Ammon's horn (tissue), 1 donor: ENCODE measurements at places on chromosomes 5 and 9.

DNA sequence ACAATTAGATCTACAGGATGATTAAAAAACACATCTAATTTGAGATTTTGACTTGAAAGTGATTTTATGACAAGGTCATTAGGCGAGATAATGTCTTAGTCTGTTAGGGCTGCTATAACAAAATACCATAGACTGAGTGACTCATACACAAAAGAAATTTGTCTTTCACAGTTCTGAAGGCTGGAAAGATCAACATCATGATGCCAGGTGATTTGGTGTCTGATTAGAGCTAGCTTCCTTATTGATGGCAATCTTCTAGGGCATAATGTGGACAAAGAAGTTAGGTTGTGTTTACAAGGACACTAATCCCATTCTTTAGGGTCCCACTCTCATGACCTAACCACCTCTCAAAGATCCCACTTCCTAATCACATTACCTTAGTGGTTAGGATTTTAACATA lies 256.7 kb downstream of the TUSC1 start:
- no peak for DNase-seq

- DNase-seq, result no peak
Measured at GRCh38 chr5:41797662-41798061, 72.6 kb downstream of the OXCT1 start.

- DNase-seq, result no peak
Measured at GRCh38 chr9:78997296-78997695, 574.5 kb upstream of the TLE4 start.

DNA sequence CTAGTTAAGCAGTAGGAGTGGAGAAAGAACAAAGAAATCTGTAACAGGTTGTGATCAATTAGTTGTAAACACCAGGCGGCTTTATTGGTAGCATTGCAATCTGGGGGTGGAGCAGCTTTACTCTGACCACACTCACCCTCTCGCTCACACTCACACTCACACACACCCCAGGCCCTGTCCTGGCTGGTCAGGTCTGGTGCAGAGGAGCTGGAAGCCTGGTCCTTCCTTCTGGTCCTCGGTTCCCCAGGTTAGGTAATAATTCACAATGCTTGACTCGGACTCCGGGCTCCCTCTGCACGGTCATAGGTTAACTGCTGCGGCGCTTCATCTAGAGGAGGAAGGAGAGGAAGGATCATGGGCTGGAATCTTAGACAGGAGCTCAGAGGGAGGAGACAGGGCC lies 1.6 kb downstream of the CCL19 start:
- no peak for DNase-seq

DNA sequence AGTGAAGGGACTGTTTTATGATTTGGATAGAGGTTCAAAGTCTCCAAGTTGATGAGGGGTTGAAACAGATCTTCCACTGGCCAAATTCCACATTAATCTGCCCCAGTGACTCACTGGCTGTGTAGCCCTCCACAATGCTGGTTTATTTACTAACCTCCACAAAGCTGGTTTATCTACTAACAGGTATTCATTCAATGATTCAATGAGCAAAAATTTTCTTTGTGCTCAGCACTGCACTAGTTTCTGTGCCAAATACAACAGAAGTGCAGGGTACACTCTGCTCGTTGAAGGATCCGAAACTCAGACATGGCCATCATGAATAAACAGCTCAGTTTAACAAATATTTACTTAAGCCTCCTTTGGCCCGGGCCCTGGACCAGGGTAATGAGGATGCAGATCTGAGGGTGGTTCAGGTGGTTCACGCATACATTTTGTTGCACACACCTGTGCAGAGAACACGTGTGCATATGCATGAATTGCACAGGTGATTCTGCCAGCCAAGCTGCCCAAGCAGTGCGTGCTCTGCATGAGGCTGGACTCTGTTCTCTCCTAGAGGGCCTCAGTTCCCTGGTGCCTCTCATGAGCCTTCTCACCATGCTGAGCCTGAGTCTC lies 71.0 kb downstream of the SH3PXD2B start:
- DNase-seq, result no peak

GRCh38 chr5:168552146-168552545 lies 23.0 kb downstream of the FBLL1 start:
- DNase-seq, result peak; percentile 11

- DNase-seq, result no peak
Measured at GRCh38 chr5:93257616-93258015, 323.4 kb downstream of the NR2F1-AS1 start.

GRCh38 chr9:103757062-103757461 lies 337.0 kb upstream of the SMC2 start:
- DNase-seq, result no peak

GRCh38 chr5:169280286-169280685 lies 20.7 kb downstream of the SLIT3 start:
- peak; percentile 73 for DNase-seq

DNA sequence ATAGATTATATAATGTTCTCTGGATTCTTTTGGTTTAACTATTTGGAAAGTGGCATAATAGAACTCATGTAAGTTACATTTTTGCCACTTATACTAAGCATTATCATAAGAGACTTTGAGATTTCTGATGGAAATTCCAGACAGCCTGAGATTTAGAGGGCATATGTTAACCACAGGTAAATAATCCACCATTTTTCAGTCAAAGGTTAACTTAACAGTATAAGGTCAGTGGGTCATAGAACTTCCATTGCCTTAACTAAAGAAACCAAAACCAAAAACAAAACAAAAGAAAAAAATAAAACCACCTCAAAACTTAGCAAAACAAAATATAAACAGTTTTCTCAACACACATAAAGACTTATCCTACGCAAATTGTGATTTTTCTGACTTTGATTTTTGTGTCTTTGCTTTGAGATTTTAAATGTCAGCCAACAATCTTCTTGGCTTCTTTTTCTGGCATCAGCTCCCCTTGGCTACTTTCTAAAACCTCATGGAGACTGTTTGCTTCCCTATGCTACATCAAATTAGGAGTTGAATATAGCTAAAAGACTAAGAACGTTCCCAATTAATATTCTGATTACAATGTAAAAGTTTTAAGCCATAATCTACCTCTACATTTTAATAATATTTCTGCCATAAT lies 430.1 kb upstream of the DAB2 start:
- DNase-seq, result no peak

- DNase-seq, result no peak
Measured at GRCh38 chr5:17120209-17120608, 97.2 kb upstream of the BASP1 start.

DNA sequence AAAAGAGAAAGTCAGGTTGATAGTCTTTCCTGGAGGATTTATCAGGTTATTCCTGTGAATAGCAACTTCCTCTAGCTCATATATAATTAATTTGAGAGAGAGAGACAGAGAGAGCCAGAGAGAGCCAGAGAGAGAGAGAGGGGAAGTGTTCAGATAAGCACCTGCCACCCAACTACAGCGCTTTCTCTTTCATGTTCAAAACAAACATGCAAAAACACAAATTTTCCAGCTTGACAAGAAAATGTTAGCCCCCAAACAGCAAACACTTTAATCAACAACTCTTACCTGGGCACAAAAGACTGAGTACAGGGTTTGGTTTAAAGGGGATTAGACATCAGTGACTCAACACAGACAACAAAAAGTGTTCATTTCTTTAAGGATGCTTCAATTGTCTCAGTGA lies 61.7 kb upstream of the PLPP6 start:
- no peak for DNase-seq

- DNase-seq, result peak; percentile 8
Measured at GRCh38 chr5:42993516-42994245, 46.4 kb downstream of the ANXA2R start.

GRCh38 chr5:112534611-112535255 lies 115.7 kb upstream of the EPB41L4A start:
- no peak for DNase-seq

GRCh38 chr5:37723162-37723961 lies 116.5 kb downstream of the GDNF start:
- peak; percentile 28 for DNase-seq

- no peak for DNase-seq
Measured at GRCh38 chr9:89449261-89449671, 48.6 kb downstream of the SEMA4D start.

DNA sequence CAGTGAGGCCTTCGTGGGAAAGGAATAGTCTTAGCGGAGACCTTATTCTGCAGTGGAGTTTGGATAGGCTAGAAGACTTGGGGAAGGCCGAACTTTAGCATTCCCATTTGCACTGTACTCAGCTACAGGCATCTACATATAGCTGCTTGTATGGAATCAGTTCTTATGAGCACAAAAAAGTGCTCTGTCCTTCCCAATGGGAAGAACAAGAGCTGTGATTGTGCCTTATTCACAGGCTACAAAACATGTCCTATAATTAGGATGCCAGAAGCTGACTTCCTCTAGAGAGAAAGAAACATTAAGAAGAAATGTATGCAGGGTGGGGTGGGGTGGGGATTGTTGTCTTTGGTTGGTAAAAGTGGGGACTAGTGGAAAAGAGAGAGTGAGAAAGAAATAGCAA lies 154.7 kb downstream of the ATP10B start:
- peak; percentile 48 for DNase-seq

DNA sequence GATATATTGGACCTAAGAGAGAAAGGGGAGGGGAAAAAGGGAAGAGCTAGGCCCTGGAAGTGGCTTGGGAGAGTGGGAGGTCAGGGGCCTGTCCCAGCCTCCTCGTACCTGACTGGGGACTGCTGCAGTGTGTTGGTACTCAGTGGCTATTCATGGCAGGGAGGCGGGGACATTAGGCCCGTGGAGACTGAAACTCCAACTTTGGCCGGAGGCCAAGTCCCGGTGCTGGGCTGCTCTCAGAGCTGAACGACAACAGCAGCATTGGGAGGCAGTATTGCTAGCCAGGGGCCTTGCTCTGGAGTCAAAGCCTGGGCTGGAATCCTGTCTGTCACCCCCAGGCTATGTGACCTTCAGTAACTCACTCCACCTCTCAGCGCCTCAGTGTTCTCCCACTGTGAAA lies 37.8 kb downstream of the NEURL1B start:
- peak; percentile 42 for DNase-seq

DNA sequence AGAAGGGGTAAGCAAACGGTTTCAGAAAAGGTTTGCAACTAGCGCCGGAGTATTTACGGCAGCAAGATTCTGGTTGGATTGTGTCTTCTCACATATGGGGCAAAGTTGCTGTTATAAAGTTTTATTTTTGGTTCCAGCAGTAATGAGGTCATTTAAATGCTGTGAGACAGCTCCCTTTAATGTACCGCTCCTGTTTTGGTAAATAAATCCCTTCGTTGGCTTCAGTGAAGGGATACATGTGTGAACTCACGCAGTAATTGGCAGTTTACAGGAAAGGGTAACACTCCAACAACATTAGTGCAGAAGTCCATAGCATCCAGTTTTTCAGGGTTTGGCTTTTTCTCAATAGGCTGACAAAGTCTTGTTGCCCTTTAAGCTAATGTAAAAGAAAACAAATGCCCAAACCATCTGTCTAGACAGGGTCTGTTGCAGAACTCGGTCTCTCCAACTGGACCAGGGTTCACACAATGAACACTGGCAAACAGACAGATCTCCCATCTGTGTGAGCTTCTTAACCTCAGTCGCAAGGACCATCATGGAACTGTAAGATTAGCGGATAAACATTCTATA lies 184.0 kb downstream of the GOLPH3 start:
- no peak for DNase-seq

DNA sequence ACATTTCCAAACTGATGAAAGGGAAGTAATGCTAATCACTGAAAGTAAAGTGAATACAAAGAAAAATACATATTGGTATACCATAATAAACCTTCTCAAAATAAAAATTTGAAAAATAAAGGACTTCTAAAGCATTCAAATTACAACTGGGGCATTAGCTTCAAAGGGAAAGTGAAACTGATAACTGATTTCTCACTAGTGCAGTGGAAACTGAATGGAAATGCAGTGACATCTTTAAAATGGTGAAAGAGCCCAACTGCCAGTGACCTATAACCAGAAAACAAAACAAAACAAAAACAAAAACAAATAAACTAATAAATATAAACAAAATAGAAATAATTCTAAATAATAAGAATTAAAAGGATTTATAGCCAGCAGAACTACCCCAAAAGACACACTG lies 297.5 kb upstream of the GRIN3A start:
- no peak for DNase-seq
